ENCODE measurements at places on chromosomes 13 and 19.

- no peak for DNase-seq
These were observed 2.1 kb upstream of the MLNR start for GRCh38 chr13:49217962-49218492.

DNA sequence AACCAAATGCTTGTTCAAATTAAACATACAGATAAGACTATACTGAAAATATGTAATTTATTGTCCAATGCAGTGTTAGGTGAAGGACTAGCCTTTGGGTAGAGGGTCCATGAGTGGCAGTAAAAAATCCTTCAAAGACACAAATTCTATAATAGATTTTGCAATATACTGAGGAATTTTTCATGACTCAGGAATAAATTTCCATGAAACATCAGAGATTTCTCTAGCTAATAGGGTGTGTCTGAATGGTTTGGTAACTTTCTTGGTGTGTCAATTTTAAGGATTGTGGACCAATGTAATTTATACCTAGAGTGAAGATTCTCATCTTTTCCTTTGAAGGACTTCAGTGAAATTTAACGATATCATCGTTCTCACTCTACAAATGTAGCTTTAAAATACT is 546.7 kb downstream of the SLITRK5 start:
- no peak for DNase-seq

- DNase-seq, result peak; percentile 45
These were observed 2.4 kb upstream of the PRR12 start for GRCh38 chr19:49588365-49589122.

GRCh38 chr13:110581506-110582185 is 20.1 kb upstream of the RAB20 start:
- DNase-seq, result no peak

- DNase-seq, result no peak
These were observed 4.9 kb upstream of the GIPC3 start for GRCh38 chr19:3580156-3580934.

GRCh38 chr13:21478881-21479808 is 20.0 kb upstream of the ZDHHC20 start:
- peak; percentile 67 for DNase-seq

GRCh38 chr19:14979476-14980255 is at the start of gene SLC1A6:
Gene SLC1A6 (minus strand): TSS chr19:14979864. CDS start chr19:14972910, 6,954 bp downstream.
- DNase-seq, result no peak

DNA sequence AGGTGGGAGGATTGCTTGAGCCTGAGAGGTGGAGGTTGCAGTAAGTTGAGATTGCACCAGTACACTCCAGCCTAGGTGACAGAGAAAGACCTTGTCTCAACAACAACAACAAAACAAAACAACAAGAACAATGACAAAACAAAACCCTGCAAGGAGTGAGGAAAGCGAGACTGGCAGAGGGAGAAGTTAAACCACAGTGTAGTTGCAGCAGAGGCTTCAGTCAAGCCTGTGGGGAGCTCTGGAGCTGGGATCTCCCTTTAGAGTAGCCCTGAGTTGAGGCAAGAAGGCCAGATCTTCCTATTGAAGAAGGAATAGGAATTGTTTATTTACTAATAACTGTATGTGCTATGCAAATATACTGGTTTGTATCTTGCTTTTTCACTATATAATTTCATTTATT is 25.3 kb upstream of the RNASEH2B start:
- no peak for DNase-seq

DNA sequence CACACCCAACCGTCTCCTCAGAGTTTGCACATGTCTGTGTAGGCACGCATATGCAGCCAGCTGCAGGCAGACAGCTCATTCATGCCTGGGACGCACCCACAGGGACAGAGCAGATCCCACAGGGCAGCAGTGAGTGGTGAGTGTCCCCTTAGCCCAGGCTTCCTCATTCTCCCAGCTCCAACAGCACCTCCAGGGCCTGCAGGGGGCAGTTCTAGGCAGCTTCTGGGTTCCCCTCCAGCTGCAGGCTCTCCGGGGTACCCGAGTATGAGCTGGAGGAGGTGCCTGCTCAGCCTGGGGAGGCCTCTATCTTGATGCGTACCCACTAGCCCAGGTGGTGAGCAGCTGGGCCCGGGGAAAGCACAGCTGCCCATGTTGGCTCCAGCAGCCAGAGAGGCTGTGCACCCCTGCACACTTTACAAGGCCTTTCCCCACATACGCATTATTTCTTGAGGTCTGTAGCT is 1.3 kb upstream of the SHANK1 start:
- DNase-seq, result no peak

Measured in naive thymus-derived CD4-positive, alpha-beta T cell (primary cell).